ENCODE measurements at places on chromosomes 6 and 20.

DNA sequence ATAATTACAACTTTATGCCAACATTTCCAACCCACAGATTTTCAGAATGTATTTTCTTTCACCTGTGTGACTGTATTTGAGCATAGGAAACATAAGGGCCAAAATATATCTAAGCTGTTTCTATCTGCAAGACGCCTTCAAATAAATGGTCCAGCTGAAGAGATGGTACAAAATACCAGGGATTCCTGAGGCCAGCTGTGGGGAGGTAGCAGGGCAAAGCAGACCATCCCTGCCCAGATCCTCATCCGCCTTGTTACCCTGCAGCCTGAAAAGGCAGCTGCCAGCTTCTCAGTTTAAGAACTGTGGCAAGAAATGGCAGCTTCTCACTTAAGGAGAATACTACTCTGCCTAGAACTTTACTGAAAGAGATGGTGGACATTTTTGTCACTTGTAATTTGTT lies 143.3 kb downstream of the KHDC1L start:
- no peak for DNase-seq

DNA sequence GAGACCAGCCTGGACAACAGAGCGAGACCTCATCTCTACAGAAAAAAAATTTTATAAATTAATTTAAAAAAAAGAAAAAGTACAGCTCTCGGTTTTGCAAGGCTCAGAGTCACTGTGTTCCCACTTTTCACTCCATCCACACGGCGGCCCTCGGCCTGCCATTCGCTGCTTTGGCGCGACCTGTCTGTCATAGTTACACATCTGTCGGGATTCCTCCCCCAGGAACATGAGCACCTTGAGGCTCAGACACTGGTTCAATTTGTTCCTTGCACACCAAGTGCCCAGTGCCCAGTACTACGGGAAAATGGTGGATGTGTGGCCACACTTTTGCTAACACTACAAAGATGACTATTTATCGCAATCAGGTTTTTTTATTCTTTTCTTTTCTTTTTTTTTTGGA lies 8.4 kb downstream of the CTSZ start:
- no peak for DNase-seq

GRCh38 chr6:3321042-3321441 lies 62.3 kb downstream of the PSMG4 start:
- DNase-seq, result no peak

DNA sequence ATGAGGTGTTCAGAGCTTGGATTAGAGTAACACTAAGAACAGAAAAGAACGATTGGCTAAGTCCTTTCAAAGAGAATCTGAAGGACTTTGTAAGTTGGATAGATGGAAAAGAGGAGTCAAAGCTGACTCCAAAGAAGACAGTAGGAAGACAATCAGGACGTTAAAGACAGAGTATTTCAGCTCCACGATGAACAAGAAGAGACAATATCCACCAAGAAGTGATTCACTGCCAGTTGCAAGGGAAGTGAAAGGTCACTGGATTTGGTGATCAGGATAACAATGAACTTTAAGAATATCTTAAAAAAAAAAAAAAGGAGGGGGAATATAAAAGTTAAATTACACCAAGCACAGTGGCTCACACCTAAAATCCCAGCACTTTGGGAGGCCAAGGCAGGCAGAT lies 17.9 kb downstream of the REPS1 start:
- no peak for DNase-seq

- no peak for DNase-seq
These were observed 10.9 kb upstream of the ERVFRD-1 start for GRCh38 chr6:11122380-11122779.

- DNase-seq, result no peak
These were observed 96.2 kb downstream of the VIP start for GRCh38 chr6:152846825-152847224.

DNA sequence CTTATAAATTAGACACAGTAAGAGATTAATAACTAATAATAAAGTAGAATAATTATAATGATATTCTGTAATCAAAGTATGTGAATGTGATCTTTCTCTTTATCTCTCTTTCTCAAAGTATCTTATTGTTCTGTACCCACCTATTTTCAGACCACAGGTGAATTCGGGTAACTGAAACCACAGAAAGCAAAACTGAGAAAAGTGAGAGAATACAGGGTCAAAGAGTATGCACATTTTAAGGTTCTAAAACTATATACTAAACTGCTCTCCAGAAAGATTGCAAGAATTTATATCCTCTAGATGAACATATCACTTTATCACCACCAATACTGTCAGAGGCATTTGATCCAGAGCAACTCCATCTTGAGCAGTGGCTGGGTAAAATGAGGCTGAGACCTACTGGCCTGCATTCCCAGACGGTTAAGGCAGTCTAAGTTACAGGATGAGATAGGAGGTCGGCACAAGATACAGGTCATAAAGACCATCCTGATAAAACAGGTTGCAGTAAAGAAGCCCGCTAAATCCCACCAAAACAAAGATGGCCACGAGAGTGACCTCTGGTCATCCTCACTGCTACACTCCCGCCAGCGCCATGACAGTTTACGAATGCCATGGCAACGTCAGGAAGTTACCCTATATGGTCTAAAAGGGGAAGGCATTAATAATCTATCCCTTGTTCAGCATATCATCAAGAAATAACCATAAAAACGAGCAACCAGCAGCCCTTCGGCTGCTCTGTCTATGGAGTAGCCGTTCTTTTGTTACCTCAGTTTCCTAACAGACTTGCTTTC lies 211.3 kb downstream of the PTPRT start:
- no peak for DNase-seq

- no peak for DNase-seq
These were observed 34.9 kb downstream of the ANGPT4 start for GRCh38 chr20:881051-881782.

GRCh38 chr6:113644861-113645575 lies 212.1 kb upstream of the MARCKS start:
- no peak for DNase-seq

DNA sequence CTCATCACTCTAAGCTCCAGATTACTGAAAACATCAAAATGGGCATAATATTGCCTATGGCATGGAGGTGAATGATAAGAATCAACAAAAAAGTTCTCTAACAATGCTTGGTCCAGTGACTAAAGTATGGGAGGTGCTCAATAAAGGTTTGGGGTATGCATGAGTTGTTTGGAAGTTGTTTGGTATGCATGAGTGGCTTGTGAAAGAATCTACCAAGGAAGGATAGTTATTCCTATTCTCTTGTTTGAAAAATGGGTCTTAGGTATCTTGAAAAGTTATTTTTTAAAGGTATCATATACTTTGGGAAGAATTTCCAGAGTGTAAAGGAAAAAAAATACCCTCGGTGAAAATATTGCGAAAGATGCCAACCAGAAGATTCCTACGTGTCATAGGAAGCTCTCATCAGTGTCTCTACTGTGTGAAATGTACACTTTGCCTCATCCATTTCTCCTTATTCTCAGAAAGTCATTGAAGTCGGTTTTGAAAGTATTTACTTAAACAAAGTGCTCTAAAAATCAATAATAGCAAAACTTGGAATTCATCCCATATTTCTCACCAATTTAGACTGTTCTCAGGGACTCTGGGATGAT lies 449.8 kb downstream of the ADGRB3 start:
- DNase-seq, result no peak

DNA sequence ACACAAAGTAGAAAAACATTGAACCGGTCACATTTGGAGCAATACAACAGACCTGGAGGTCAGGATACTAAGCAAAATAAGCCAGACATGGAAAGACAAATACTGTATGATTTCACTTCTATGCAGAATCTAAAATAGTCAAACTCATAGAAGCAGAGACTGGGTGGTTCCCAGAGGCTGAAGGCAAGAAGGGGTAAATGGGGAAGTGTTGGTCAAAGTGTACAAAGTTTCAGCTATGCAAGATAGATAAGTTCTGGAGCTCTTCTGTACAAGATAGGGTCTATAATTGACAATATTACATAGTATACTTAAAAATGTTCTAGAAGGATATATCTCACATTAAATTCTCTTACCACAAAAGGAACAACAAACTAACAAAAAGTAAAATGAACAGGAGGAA lies 70.3 kb downstream of the TMEM244 start:
- no peak for DNase-seq

DNA sequence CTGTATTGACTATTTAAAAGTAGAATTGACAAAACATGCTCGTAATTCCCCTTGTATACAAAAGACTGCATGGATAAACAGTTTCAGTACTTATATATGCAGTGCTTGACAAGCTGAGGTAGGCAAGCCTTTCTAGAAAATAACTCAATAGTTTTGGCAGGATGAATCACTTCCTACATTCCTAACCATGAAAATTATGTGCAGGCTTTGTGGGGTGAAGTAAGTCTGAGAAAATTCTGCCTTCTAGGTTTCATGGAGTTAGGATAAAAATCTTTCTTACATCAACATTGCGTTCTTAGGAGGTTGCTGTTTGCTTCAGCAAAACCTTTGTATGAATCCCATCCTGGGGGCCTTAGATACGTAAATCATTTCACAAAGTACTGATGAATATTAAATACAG lies 801.4 kb upstream of the EYS start:
- DNase-seq, result no peak

- DNase-seq, result no peak
These were observed 38.9 kb downstream of the LRP11 start for GRCh38 chr6:149825292-149825691.

- no peak for DNase-seq
These were observed 6.8 kb upstream of the HEY2 start for GRCh38 chr6:125742464-125743120.

DNA sequence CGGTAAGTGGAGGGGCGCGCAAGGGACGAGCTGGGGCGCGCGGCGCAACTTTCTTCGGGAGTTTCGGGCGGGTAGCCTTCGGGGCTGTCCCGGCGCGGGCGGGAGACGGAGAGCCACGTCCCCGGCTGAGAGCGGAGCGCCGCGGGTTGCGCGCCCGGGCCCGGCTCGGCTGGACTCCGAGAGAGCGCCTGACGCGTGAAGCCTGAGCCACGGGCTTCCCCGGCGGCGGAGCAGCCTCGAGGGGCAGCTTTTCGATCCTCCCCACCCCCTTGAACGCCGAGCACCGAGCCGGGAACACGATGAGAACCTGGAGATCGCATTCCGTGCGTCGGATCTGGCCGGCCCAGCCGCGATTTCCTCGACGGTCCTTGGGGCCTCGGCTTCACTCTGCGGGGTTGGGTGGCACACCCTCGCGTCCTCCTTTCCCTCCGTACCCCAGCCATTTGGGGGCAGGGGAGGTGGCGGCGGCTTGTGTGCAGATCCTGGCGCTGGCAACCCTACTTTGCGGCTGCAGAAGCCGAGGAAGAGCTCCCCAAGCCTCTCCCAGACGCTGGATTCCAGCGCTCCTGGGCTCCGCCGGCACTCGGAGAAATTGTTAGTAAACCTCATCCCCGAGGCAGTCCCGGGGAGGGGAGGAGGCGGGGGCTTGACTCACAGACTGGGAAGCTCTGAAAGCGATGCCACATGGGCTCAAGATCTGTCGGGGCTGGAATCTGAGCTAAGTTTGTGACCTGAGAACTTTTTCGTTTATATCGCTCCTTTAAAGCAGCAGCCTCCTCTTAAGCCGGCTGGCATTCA lies 572 bp downstream of the DSE start:
- DNase-seq, result peak; percentile 9

DNA sequence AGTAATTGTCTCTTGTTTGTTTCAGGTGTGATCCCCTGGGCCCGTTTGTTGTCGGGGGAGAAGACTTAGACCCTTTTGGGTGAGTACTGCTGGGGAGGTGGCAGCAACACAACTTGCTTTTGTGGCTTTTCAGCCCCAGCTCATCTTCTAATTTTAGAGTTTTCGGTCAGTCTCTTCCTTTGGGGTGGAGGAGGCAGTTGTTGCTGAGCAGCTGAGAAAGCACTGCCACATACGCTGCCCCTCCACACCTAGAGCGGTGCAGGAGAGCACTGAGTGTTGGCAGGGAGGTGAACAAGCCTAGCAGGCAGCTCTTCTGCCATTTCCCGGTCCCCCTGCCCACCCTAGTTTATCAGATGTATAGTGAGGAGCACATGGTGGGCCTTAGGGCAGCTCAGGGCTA lies 21.7 kb downstream of the TMEM74B start:
- DNase-seq, result no peak

GRCh38 chr20:43830883-43831282 lies 83.8 kb upstream of the TOX2 start:
- DNase-seq, result no peak

DNA sequence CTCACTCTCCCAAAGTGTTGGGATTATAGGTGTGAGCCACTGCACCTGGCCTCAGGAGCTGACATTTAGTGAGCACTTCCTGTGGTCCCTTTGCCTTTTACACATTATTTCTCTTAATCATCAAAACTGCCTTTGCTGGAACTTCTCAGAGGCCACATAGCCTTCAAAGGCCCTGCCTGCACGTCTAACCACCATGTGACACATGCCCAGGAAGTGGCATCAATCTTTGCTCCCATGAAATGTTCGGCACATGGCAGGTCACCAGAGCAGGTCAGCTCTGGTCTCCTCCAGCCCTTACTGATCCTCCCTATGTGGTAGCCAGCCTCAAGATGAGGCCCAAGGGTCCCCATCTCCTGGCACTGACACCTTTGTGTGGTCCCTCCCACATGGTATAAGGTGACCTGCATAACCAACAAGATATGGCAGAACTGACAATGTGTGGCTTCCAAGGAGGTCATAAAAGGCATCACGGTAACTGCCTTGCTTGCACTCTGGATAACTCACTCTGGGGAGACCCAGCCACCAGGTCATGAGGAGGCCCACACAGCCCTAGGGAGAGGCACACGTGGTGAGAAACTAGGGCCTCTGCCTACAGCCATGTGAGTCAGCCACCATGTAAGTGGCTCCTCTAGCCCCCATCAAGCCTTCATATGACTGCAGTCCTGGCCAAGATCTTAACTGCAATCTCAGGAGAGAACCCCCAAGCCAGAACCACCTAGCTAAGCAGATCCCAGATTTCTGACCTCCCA lies 28.8 kb upstream of the HMGA1 start:
- DNase-seq, result no peak

- DNase-seq, result no peak
These were observed 282.8 kb downstream of the TFAP2C start for GRCh38 chr20:56911946-56912345.

DNA sequence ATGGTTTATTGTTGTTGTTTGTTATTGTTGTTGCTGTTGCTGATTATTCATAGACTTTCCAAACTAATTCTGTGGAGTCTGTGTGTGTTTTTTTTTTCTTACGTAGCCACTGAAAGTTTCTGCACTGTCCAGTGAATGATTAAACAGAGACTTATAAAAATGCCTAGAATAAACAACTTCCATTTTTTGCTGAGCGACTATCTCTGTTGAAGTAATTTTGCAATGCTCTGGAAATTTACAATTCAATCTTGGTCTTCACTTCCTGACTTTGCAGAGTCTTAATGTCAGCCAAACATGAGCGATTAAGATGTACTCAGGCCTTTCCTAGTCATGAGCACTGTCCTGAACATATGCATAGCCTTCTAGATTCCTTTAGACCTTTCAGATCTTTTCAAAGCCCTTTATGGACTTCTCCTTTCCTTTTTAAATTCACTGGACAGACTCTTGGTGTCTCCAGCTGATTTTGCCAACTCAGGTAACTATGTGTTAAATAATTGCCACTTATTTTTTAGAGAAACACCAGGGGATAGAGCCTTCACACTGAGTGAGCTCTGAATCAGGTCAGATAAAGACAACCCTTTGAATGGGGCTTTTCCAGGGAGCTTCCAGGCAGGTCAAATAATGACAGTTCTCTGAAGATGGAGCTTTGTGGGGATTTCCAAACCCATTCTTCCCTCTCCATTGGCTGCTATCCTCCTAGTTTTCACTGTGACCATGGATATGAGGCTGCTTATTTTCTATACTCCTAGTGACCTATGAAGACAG lies 622.8 kb upstream of the EPHA7 start:
- no peak for DNase-seq

All from stimulated activated CD4-positive, alpha-beta T cell treated with anti-CD3 and anti-CD28 coated beads, TNF-alpha, amount 100 ng/mL, for 4 hours (primary cell).